ENCODE measurements at places on chromosomes 11 and 22. TPM values are rescaled to one million over a fixed set of nuclear protein-coding genes. Genes with fewer than 3 reads are reported as not detected.

- no peak for DNase-seq
Observed at GRCh38 chr22:44689173-44689572, 12.8 kb upstream of the PRR5 start.

- DNase-seq: no peak
Observed at GRCh38 chr11:10641912-10642697, 51.5 kb downstream of the IRAG1 start.

DNA sequence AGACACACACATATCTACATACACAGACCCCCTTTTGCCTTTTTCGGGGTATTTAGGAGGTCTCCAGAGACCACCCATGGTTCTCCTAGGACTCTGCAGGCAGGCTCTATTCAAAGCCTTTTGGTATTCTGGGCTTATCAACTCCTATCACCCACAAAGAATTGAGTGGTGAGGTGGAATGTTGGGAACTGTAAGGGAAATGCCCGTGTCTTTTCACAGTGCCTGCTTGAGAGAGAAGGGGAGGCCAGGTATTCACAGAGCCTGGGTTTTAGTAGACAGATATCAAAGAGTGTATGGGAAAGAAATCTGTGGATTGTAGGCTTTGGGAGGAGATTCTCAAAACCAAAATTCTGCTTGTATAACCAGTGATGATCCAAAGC is 44.0 kb upstream of the CSNK2A3 start:
- DNase-seq: no peak

DNA sequence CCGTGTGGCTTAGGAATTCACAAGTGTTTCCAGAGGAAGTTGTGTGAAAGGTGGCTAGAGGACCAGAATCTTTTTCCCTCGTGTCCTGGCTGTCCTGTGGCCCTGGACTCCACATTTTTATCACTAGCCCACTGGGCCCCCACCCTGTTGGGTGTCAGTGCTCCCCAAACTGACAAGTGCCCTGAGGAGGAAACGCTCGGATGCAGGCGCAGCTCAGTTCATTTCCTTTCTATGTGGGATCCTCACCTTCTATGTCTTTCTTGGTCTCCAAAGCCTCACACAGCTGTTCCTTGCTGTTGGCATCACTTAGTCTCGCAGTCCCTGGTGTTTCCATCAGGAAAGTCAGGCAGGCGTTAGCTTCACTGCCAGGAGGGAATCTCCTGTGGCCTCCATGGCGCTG is 68.0 kb upstream of the KCNQ1OT1 start:
- DNase-seq: no peak

DNA sequence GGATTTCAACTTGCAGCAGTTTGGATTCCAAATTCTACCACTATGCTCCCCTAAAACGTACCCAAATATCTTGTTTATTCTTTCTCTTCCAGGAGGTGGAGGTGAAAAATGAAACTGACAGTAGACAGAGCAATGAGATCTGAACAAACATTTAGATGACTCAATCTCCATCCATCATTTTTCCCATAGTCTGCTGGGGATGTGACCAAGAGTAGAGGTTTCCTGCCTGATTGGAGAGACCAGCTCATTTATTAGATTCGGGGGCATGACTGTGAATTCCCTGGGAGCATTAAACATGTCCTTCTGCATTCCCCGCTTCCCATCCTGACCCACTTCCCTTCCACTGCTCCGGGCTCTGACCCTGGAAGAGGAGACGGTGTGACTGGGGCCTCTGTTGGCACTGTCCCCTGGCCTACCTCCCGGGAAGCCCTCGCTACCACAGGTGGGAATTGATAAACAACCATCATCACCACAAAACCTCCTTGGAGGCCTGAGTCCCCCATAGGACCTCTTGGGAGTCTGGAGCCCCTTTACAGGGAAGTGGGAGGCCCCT is 20.3 kb downstream of the DKK3 start:
- peak; percentile 97 for DNase-seq

- peak; percentile 71 for DNase-seq
Observed at GRCh38 chr11:69915501-69916250, 96.5 kb upstream of the FGF3 start.

GRCh38 chr11:129224538-129224937 is 32.4 kb upstream of the ARHGAP32 start:
- DNase-seq: no peak

Gene FOLR1
- total RNA-seq: 1.4 TPM

Gene INS
- total RNA-seq: not detected

Gene FOSL1
- total RNA-seq: 286 TPM

Gene MFRP
- not detected for total RNA-seq

Gene JAML
- total RNA-seq: not detected

Gene CARNS1
- 0.22 TPM for total RNA-seq

Measured in M059J (cell line).